Umbilical cord (tissue), 2 donors: ENCODE measurements at places on chromosomes 12 and 14. TPM values are rescaled to one million over a fixed set of nuclear protein-coding genes. Genes with fewer than 3 reads are reported as not detected.
A peak's percentile ranks its signal among the peaks of the same experiment; 100 is the strongest.

GRCh38 chr12:7602277-7602676 is 63.4 kb downstream of the APOBEC1 start:
- DNase-seq = no peak

DNA sequence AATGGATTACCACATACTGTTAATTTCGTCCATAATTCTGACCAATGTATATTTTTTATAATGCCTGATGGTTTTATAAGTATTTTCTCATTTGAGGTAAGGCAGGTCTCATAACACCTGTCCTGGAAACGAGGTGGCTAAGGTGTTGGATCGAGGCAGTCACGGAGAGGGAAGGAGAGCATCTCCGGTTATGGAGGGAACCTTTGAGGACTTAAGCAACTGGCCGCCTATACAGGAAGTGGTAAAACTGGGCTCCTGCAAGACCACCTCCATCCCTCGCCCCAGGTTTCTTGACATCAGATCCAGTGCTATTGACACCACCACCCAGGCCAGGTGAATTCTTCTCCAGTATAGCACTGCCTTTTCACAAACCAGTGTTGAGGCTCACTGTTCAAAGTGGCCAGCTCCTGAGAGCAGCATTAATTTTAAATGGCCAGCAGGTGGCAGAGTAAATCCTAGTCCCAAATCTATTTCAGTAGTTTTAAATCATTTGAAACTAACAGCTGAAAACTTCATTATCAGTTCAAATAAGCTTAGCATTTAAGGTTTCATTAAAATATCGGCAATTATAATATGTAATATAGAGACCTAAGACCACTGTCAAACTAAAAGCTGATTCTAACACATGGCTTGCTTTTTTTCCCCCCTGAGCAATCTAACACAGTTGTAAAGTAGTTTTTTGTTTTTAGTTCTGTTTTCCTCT is 100.8 kb downstream of the PPM1A start:
- peak; percentile 46 for DNase-seq

- no peak for DNase-seq
These were observed 366.7 kb downstream of the DUSP6 start for GRCh38 chr12:88985631-88986030.

GRCh38 chr14:57066463-57066862 is 202.2 kb downstream of the EXOC5 start:
- no peak for DNase-seq

GRCh38 chr12:66739940-66740651 is 61.2 kb upstream of the GRIP1 start:
- DNase-seq = no peak

DNA sequence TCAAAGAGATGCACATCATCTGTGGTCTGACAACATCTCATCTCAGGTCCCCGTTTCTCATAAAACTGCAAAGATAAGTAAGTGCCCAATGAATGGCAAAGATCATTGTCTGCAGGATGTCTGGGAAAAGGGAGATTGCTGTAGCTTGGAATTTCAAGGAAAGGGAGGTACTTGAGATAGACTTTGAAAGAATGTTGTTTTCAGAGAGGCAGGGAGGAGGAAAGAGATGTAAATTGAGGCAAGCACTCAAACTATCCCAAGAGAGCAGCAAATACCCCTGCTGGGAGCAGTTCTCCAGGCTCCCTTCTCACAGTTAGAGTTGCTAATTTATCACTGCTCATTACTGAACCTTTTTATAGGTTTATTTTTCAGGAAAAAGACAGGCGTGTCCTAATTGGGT is 107.1 kb downstream of the MYRFL start:
- no peak for DNase-seq

GRCh38 chr14:105450864-105451720 is 23.5 kb upstream of the CRIP2 start:
- no peak for DNase-seq

GRCh38 chr12:20557096-20557495 is 138.0 kb upstream of the SLCO1C1 start:
- no peak for DNase-seq

The TBX5 gene
- total RNA-seq = 2.9 TPM

The RHEBL1 gene
- total RNA-seq = 3.9 TPM

The IL31 gene
- total RNA-seq = not detected
